Inflammatory macrophage treated with lipopolysaccharide for 4 hours (primary cell): ENCODE measurements at places on chromosomes 5 and 9.

DNA sequence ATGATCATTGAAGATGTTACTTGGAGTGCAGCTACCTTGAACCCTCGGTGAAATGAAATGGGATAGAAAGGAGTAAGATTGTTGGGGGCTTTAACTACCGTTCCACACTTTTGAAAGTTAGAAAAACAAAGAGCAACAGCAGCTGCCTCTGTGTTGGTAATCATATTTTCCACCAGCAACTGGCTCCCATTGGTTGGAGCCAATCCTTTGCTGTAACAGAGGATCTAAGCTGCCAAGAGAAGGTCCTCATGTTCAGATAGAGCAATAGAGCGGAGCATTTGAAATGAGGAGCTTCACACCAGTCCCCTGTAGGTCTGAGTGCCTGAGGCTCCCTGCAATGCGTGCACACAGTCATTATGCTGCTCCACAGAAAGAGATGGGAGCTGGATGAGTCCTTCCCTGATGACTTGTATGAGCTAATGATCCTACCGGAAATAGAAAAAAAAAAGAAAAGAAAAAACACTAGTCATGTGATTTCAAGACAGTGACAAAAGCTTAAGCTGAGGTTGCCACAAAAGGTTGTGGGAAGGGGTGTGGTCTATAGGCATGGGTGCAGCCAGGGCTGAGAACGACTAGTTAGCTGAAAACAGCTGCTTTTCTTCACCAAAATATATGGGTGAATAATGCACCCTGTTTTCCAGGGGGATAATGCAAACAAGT, 300.7 kb downstream of the MLLT3 start:
- no peak for DNase-seq

DNA sequence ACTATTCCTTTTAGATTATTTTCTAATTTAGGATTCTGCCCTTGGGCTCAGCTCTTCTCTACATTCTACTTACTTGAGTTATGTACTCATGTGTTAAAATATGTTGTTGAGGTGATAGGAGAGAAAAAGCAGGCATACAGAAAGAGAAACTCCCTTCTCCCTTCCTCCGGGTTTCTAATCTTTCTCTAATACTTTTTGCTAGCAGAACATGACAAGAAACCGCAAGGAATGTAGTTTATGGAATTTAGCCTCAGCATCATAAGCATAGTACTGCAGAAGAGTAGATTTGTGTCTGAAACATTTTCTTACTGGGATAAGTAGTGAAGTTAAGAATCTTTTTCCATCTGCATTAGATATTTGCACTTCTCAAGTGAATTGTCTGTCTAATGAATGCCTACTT, 139.5 kb upstream of the CYLC2 start:
- DNase-seq, result no peak

GRCh38 chr9:76521906-76522305, 62.9 kb downstream of the GCNT1 start:
- DNase-seq, result no peak

DNA sequence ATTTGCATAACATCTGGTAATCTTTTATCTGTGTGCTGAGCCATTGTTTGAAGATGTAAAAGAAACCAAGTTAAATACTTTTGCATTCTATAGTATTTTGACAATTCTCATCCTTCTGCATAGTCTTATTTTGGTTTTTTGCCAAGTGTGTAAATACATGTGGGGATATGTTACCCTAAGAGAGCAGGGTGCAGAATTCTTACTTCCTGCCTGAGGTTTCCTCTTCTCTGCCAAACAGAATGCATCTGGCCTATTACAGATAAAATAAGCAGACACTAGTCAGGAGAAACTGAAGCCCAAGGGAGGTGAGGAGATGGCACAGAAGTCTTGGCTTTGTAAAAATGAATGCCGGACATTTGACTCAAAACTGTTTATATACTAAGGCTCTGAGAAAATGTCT, 462.1 kb downstream of the TMEM38B start:
- no peak for DNase-seq

DNA sequence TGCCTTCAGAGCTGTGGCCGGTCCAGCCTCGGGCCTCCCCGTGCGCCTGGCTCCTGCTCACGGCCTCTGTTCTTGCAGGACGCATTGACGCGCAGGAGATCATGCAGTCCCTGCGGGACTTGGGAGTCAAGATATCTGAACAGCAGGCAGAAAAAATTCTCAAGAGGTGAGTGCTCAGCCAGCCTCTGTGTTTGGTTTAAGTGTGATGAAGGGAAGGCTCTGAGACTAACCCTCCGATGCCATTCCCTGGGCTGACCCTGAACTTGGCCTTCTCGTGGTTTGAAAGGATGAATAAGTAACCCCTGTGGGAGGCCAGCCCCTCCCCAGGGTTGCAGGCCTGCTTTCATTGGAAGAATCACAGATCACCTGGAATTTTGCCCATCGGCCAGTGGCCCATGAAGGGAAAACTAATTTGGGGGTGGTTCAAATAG, 26.3 kb downstream of the PTGES2 start:
- DNase-seq, result no peak

DNA sequence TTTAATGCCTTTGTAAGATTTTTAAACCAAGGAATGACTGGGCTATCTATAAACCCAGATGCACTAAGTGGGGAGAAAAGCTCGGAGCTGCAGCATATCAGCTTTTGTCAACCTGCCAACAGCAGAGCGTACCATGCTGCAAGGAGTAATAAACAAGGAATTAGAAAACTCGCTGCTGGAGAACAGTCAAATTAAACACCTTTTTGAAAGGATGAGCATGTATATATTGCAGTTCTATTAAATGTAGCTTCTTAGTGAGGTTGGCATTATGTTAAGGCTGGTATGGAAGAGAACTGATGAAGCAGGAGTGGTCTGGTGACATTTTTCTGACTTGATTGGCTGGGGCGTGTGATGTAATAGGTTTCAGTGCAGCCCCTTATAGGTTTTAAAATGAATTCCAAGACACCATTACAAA, 74.7 kb downstream of the PIK3R1 start:
- DNase-seq, result no peak
